ENCODE measurements at places on chromosomes 3 and 15.

DNA sequence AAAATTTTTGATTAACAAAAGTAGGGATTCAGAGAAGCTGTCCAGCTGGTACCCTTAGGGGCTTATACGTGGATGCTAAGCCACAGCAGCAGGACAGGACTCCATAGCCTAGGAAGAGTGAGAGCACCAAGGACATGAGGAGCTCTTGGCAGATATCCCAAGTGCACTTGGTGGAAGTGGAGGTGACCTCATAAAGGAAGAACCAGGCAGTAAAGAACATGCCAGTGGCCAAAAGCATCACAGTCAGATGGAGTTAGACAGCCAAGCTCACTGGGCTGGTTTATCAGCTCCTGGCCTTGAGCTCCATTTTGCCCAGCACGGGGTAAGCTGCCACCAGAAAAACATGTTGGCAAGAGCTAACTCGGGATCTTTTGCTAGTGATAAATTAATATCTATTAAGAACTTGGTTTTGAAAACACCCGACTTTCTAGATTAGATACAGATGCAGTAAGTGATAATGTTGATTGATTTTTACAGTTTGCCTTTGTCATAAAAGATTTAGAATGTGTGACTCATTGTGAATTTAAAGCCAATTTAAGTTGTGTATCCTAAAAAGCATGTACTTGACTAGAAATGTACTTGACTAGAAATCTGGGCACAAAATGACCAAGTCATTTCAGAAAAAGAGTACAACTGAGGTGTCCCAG is 108.0 kb downstream of the CMSS1 start:
- no peak for DNase-seq

DNA sequence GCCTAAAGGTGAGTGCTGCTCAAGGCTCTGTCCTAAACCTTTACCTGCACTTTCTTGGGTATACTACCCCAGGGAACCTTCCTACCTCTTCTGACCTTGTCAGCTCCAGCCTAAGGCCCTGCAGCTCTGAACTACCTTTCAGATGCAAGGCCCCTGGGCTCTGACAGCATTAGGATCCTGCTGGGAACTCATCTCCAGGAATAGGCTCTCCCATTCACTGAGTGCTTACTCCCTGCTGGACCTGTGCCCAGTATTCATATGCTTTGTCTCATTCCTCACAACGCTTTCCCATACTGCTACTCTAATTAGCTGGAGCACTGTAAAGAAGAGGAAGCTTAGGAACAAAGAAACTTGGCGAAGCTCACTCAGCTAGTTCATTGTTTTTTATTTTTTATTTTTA is 53.8 kb upstream of the RAB6B start:
- no peak for DNase-seq

DNA sequence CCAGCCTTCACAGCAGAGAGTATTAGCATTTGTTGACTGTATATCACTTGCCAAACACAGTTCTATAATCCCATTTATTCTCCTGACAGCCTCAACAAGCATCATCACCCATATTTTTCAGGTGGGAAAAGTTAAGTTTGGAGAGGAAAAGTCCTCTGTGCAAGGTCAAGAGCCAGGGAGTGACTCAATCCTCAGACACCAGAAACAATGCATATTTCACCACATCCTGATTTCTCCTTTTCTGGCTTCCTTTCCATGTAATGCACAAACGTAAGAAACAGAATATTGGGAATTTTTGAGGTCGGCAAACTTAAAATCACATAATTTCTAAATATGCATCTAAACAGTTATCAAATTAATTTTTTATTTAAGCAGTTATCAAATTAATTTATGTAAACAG is 116.0 kb upstream of the GADL1 start:
- no peak for DNase-seq

DNA sequence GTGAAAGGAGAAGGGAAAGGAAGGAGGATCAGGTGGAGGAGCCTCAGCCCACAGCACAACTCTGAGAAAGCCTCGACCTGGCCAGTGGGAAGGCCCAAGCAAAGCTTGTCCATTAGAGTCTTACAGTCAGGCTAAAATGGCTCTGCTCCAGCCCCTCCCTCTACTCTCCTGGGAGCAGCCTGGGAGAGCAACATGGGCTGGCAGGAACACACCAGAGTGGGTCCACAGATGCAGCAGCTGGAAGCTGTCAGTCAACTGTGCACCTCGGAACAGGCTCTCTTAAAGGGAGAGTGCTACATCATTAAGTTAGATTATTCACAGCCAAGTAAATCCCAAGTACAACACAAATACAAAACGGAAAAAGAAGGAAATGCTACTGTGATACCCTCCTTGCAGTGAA is 98.0 kb upstream of the LIMD1 start:
- DNase-seq: no peak

GRCh38 chr3:144296808-144297207 is 325.2 kb downstream of the DIPK2A start:
- DNase-seq: no peak

- DNase-seq: no peak
These were observed 38.8 kb upstream of the SPTBN5 start for GRCh38 chr15:41932511-41933289.

DNA sequence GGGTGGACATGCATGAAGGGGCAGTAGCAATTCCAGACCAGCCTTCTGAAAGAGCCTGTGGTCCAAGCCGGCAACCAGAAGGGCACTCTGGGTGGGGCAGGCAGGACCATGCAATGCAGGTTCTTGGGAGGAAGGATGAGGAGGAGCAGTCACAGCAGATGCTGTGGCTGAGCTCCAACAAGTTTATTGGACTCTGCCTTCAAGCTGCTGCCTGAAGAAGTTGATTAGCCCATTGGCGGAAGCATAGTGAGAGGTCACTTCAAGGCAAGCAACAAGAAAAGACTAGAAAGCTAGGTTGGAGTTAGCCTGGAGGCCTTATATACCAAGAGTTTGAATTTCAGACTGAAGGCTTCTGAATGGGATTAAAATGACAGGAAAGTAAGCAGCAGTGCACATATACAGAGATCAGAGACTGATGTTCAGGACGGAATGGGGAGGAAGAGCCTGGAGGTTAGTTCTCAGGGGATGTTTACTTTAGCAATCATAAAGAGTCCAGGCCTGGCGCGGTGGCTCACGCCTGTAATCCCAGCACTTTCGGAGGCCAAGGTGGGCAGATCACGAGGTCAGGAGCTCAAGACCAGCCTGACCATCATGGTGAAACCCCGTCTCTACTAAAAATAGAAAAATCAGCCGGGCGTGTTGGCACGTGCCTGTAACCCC is 39.9 kb downstream of the SFMBT1 start:
- no peak for DNase-seq

DNA sequence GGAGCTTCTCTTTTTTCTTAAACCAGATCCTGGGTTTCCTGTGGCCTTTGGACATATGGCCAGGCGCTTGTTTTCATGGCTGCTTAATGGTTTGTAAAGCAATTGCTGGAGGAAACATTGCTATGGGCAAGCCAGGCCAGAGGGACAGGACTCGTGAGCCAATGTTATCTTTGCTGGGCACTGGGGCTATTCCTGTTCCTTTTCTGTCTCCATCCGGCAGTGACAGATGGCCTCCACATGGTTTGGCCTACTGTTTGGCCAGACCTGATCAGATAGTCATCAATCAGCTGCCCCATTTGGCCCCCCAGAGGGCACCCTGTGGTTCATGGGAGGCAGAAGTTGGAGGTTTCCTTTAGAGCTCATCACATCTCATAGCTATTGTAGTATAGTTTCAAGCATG is 326.1 kb upstream of the ROPN1 start:
- no peak for DNase-seq

DNA sequence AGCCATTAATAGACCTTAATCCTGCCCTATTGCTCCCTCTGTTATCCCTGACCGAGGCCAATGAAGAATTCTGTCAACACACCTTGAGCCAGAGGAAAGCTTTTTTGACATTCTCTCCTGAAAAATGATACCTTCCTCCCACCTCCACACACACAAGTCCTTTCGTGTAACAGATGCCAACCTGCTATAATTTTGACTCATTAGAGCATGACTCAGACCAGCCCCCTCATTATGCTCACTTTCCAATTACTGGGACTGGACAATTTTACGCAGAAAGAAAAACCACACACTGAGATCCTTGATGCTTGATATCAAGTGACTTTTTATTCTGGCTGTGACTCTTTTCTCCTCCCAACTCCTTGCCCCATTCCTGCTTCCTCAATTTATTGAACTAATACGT is 50.9 kb downstream of the LSAMP start:
- no peak for DNase-seq

GRCh38 chr3:181695661-181696491 is 15.8 kb upstream of the SOX2 start:
- peak; percentile 15 for DNase-seq

- DNase-seq: no peak
These were observed 8.5 kb downstream of the SEC61A1 start for GRCh38 chr3:128060473-128061381.

DNA sequence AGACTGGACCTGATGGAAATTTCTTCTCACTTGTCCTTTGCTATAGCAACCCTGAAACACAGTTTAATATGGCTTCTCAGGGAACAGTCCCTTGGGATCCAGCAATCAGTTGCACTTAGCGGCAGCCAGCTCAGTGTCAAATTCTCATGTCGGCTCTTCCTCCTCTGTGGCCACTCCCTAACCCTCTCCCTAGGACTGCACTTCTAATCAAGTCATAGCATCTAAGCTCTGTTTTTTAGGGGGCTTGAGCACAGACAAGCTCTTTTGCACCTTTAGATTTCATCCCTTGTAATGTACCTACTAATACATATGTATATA is 250.5 kb upstream of the TLE3 start:
- peak; percentile 80 for DNase-seq

DNA sequence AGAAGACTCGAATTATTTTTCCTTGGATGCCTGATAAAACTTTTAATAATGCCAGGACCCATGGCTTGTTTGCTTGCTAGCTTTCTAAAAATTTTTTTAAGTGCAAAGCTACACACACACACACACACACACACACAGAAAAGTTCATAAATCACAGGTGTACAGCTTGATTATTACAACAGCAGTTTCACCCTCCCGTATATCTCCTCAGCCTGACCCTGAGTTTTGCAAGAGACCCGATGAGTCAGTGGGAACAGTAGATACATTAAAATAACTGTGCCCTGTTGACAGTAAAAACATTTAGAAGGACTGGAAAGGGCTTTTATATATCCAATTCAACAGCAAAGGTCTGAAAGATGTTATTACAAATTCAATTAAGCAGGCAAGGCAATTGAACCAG is 46.7 kb downstream of the EMC4 start:
- no peak for DNase-seq

GRCh38 chr3:119222391-119222790 is 18.3 kb downstream of the B4GALT4 start:
- DNase-seq: no peak

DNA sequence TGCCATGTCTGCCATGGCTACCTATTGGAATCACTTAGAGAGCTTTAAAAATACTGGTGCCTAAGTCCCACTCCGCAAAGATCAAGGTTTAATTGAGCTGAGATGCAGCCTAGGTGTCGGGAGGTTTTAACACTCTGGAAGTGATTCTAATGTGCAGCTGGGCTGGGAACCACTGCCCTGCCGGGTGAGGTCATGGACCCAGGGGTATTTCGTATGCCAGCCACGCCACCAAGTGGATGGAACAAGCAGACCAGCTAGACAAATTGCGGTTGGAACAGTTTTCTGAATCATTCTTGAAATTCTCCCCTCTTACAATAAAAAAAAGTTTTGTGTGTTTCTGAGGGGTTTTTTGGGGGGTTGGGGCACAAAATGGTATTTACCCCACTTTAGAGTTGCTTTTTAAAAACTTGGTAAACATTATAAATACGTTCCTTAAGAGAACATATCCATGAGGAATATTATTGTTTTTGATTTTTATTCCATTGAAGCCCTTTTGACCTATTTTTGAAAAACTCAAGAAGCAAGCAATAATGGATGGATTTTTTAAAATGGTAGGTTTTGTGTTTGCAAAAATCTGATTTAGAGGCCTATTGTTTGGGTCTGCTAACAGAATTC is 66.2 kb upstream of the CSTA start:
- DNase-seq: peak; percentile 85

DNA sequence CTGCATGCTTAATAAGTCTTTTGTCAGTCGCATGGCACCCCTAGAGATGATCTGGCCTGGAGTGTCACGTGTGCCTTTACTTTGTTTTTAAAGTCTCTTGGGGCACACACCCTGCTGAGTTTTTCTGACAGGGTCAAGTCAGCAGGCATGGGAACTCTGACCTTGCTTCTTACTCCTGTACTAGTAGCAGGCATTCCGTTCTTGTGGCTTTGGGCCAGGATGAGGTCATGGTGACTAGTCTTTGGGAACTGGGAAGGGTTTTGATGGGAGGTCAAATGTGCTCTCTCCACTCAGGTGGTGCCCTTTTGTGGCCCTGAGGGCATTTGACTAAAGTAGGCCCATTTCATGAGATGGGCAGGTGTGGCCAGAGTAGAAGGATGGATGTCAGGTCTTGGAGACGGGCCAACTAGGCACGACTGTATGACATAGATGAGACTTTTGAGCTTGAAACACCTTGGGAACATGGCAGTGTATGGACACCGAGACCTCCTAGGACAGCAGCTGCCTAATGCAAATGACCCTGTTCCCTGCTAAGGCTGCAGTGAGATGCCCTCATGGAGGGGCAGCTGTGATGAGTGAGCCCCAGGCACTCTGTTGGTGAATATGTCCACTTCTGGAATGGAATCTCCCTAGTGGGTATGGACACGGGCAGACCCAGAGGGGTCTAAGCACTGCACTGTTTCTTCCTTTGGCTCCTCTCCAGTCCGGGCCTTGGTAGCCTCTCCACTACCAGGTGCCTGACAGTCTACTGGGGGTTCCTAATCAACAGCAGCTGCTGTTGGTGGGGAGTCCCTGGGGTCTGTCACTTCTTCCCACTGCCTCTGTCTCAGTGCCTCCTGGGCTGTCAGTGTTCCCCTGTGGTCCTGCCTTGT is 16.4 kb downstream of the SRPRB start:
- no peak for DNase-seq

DNA sequence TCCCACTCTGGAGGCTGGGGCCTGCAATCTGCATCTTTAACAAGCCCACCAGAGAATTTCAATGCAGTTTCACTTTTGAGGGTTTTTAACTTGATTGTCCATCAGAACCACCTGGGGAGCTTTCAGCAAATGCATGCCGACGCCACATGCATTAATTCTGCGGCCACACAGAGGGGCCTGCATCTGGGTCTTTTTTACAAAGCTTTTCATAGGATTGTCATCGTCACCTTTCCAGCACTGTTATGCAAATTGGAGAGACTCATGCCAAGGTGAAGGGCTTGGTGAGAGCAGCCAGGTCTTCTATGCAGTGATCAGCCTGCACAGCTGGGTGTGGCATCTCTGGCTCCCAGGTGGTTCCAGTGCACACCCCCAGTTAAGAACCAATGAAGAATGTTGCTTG is 143.0 kb upstream of the CTDSPL start:
- DNase-seq: no peak

GRCh38 chr15:67746022-67746421 is 79.3 kb upstream of the SKOR1 start:
- no peak for DNase-seq

DNA sequence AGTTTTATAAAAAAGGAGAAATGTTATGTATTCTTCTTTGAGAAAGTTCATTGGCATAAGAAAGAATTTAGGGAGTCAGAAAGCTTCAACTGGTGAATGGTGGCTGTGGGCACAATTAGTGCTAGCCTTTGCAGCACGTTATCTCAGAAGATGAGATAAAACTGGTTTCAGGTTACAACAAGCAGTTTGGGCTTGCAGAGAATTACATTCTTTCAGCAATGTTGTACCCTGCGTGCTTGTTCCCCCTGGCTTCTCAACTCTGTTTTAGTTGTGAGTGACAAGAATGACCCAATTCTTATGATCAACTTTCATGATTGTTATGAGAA is 31.6 kb upstream of the ACP3 start:
- no peak for DNase-seq

GRCh38 chr15:68789534-68790241 is 31.0 kb downstream of the ANP32A start:
- no peak for DNase-seq

- no peak for DNase-seq
These were observed 72.3 kb upstream of the ICE2 start for GRCh38 chr15:60551147-60551780.
